ENCODE measurements at places on chromosomes 7 and 10.

GRCh38 chr10:28581916-28582315 is 49.0 kb downstream of the WAC start:
- DNase-seq = no peak

- DNase-seq = no peak
These were observed 134.1 kb downstream of the SPAG6 start for GRCh38 chr10:22479419-22479818.

DNA sequence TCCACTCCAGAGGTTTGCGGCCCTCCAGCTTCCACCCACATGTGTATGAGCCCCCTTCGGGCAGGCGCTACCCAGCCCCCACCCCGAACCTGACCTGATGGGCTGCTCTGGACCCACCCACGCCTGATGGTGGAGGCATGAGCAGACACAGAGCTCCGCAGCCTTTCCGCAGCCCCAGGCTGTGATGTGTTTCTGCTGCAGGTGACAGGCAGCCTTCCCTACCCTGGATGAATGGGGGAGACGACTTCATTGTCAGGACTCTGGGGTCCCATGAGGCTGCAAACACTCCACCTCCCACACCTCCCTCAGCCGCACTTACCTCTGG is 61.2 kb downstream of the OAT start:
- DNase-seq = no peak

GRCh38 chr7:151900986-151901621 is 24.2 kb upstream of the PRKAG2 start:
- DNase-seq = no peak

GRCh38 chr10:6841761-6842160 is 261.7 kb upstream of the PRKCQ start:
- DNase-seq = no peak

GRCh38 chr7:20236790-20237189 is 19.6 kb upstream of the MACC1 start:
- no peak for DNase-seq
